Putamen (tissue), 1 donor: ENCODE measurements at places on chromosomes 4 and X.
A peak's percentile ranks its signal among the peaks of the same experiment; 100 is the strongest.

- DNase-seq, result no peak
Observed at GRCh38 chrX:46865281-46865680, 28.4 kb downstream of the RP2 start.

- peak; percentile 59 for DNase-seq
Observed at GRCh38 chrX:87236830-87237440, 280.7 kb upstream of the KLHL4 start.

DNA sequence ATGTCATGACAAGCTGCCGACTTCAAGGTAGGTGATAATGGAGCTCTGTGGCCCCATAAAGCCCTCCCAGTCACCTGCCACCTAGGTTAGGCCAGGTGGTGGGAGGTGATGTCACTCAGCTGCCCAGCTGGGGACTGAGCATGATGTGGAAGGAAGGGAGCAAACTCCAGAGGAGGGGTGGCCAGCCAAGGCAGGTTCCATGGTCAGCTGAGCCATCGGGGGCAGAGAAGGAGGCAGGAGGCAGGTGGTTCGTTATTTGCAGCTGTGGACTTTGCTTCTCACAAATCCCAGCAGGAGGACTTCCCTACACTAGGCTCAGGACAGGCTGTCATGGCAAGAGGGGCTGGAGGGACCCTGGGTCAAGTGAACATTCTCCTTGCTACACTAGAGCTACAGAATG is 2.1 kb downstream of the CCDC120 start:
- DNase-seq, result no peak

DNA sequence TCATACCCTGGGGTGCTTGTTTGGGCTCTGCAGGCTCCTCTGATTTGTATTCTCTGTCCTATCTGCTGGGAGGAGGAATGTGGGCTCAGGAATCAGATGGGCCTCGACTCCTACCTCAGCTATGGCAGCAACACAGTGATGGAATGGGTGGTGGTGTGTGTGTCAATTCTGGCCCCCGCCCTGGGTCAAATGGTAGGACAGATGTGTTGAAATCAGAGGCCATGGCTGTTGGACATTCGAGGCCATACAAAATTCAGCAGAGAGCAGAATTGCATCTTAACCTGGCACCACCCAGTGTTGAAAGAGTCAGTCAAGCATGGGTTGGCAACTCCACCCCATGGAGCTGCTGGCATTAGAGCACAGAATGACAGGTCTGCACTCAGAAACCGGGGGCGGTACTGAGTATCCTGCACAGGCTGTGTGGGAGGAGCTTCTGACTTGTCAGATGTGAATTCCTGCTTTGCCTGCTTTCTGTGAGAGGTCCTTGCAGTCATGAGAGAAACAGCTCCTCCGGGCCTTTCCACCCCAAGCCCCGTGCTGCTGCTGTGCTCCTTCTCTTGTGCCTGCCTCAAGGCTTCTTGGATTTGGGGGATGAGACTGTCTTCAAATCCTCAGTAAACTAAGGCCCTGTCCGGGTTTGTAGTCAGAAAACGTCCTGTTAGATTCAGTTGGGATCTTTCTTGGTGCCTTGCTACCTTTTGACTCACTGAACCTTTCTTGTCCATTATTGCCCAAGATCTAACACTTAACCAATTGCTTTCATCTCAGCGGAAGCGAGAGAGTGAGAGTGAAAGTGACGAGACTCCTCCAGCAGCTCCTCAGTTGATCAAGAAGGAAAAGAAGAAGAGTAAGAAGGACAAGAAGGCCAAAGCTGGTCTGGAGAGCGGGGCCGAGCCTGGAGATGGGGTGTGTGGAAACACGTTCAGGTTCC is 13.0 kb downstream of the DKC1 start:
- peak; percentile 63 for DNase-seq

- DNase-seq, result no peak
Observed at GRCh38 chr4:45346816-45347435, 620.6 kb upstream of the GNPDA2 start.

DNA sequence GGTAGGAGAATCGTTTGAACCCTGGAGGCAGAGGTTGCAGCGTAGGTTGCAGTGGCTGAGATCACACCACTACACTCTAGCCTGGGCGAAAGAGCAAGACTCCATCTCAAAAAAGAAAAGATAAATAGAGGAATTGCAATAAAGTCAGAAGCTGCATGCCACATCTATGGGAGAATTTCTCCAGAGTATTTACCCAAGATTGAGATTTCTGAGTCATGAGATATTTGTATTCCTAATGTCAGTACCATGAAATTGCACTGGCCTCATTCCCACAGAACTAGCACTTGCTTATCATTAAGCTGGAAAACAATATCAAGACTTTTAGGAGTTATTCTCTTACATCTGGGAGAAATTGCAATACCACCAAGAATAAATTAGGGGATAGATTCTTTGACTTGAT is 37.4 kb downstream of the ASIC5 start:
- no peak for DNase-seq

DNA sequence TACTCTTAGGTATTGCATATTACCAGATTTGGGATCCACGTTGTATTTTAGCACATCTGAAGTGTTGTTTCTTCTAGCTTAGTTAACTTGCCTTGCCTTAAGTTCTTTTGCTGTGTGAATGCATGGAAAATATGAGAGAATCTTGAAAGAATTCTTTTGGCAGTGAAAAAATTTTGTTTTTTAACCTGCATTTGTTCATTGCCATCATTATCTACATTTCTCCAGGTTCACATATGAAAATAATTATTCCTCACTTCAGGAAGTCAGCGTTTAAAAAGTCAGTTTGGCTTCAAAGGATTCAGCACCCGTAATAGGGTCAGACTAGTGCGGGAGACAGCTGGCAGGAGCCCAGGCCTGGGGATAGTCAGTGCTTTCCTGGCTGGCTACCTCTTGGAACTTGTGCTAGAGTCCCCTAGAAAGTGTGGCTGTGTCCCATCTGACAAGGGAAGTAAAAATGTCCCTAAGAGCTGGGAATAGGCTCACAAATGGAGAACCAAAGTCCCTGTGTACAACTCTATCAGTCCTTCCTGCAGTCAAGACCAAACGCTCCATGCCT is 251.9 kb upstream of the KLF3 start:
- no peak for DNase-seq

DNA sequence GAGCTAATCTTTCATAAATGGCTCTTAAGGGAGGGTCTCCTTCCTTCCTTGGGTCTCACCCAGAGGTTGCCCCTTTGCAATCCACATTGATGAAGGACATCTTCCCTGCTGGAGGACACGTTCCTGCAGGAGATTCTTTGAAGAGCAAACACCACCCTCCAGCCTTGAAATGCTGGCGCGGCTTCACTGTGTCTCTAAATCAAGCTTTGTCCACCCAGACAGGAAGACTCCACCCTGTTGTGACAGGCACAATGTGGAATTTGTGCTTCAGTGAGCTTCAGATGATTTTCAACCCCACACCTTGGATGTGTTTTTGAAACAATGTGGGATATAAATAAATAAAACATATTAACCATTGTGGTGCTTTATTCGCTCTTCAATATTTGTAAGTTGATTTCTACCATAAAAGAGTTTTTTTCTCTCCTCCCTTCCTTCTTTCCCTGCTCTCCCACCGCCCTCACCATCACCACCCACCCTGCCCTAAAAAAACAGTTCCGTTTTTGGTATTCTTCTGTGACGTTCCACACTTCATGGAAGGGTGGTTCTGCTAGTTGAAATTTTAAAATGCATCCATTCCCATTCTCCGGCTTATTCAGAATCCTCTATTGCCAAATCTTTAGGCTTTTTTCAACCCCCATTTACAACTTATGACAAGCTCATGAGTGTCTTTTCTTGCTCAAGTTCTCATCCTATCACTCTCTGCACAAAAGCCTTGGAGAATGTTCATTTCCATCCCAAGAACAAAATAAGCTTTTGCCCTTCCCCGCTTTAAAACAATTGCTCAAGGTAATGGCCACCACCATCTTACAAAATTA is 264.3 kb downstream of the RAPGEF2 start:
- no peak for DNase-seq

GRCh38 chr4:150648123-150648522 is 66.2 kb downstream of the MAB21L2 start:
- DNase-seq, result no peak

GRCh38 chr4:140711910-140712309 is 44.3 kb downstream of the TBC1D9 start:
- no peak for DNase-seq

DNA sequence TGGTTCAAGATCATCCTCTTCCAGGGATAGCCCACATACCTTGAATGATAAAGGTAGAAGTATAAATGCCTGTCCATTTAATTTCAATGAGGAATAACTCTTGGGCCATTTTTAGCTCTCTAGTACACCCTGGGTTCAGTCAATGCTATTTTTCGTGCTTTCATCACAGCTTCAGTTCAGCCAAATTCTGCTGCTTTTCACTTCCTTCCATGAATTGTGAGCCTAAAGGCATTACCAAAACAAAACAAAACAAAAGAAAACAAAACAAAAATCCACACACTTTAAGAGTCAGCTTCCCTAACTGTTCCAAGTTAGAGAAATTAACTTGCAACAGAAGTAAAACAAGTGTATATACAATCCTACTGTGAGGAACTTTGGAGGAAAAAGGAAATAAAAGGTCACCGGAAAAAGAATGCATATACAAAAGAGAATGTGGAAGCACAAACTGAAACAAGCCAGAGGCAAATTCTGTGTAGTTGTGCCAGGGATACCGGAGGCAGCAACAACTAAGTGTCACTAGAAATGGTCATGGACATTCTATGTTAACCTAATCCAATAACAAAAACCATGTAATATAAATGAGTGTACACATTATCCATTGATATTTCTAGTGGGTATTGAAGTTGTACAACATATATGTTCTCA is 423.1 kb downstream of the KCTD8 start:
- DNase-seq, result no peak

DNA sequence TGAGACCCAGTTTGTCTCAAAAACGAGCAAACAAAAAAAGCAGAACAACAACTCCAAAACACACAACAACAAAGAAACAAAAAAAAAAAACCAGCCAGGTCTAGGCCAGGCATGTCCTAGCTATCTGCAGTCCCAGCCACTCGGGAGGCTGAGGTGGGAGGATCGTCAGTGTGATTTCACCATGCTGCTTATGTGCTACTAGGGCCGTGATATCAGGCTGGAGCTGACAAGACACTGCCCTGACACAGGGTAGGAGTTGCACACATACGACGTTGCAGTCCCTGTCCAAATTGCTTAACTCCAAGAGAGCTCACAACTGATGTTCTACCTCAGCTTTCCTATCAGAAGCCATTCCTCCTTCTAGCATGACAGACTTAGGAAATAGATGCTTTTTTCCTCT is 204.9 kb downstream of the AASDH start:
- no peak for DNase-seq

GRCh38 chr4:105196523-105197145 is 50.0 kb downstream of the TET2 start:
- DNase-seq, result no peak

GRCh38 chrX:15160558-15161095 is 109.3 kb downstream of the ASB9 start:
- no peak for DNase-seq

DNA sequence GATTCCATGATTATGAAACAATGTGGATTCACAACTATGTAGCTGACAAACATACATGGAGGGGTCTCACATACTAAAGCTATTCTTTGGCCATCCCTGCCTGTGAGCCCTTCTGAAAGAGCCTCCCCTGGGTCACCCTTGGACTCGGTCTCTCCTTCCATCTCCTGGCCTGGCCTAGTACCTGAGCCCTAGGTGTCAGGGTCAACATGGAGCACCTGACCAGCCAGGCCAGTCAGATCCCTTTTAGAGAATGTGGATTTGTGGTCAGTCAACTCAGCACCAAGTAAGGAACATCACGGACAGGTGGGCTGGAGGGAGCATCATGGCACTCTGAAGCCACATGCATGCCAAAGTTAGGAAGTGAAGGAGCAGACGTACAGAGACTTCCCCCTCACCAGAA is 16.3 kb downstream of the ATP8A1 start:
- no peak for DNase-seq

GRCh38 chr4:98261405-98262291 is 464 bp downstream of the RAP1GDS1 start:
- peak; percentile 45 for DNase-seq

- DNase-seq, result no peak
Observed at GRCh38 chrX:53704854-53705253, 18.3 kb upstream of the HUWE1 start.

GRCh38 chr4:65924843-65925242 is 254.6 kb upstream of the EPHA5 start:
- no peak for DNase-seq

DNA sequence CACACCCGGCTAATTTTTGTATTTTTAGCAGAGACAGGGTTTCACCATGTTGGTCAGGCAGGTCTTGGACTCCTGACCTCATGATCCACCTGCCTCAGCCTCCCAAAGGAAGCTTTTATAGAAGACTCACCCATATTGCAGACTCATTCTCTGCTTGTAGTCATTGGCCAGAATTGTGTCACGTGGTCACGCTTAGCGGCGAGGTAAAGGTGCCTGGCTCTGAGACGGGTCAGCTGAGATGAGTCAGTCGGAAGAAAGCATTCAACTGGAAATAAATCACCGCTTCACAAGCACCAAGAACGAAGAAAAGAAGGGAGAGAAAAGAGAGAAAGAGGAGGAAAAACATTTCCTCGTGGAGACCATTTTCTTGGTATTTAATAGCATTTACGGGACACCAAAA is 218.8 kb upstream of the NOCT start:
- DNase-seq, result no peak

DNA sequence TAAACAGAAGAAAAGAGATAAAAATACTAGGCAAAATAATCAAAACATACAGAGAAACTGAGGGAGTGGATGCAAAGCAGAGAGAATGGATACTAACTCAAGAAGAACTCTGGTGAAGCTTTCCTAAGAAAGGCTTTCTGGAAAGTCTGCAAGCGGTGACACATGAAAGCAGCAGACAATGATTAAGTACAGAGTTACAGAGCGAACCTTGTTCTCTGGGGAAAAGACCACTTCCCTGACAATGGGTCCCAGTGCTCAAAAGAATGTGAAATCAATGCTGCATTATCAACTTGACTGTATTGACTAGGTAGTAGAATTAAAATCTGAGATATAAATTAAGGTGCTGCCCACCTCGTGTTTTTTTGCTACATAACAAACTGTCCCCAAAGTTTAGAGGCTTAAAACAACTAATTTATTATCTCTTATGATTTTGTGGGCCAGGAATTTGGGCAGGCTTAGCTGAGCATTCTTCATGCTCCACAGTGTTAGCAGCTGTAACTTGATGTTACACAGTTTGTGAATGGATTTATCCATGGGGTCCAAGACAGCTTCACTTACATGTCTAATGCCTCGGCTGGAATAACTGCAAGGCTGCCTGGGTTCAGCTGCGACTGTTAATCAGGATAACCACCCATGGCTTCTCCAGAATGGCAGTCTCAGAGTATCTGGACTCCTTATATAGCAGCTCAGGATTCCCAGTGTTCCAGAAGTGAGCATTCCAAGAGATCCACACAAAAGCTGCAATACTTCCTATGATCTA is 106.9 kb upstream of the INPP4B start:
- DNase-seq, result no peak

GRCh38 chr4:41611881-41612871 is 74.2 kb downstream of the LIMCH1 start:
- peak; percentile 95 for DNase-seq

- peak; percentile 15 for DNase-seq
Observed at GRCh38 chrX:71067712-71068043, 456 bp downstream of the SNX12 start.
